ENCODE measurements at places on chromosomes 3 and 15.

DNA sequence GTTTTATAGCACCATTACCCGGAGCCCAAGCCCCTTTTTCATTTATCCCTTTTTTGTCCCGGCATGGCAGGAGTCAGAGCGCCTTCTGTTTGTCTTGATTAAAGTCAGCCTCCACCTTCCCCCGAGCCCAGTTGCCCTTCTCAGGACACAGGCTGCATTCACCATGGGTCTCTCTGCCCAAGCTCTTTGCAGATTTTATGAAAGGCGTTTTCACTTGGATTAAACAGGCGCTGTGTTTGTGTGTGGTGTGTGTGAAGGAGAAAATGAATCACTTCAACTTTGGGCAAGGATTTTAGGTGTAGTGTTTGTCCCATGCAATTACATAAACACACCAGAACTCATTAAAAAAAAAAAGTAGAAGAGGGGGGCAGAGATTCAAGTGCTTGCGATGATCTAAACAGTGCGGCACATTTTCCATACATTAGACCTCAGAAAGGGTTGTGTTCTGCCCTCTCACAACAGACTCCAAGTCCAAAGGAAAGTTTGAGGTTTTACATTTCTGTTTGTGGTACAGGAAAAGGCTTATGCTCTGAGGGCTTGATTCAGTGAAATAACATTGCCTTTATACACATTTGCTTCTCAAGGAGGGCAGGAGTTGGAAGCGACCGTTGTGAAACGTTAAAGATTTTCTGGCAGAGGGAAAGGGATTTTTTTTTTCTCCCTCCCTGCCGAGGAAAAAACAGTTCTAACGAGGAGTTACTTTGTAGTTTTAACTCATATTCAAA, 14.5 kb upstream of the IL16 start:
- DNase-seq, result no peak

- peak; percentile 88 for DNase-seq
Observed at GRCh38 chr3:71247221-71247957, 336.1 kb downstream of the FOXP1 start.

- no peak for DNase-seq
Observed at GRCh38 chr3:55296030-55296429, 191.1 kb downstream of the WNT5A start.

DNA sequence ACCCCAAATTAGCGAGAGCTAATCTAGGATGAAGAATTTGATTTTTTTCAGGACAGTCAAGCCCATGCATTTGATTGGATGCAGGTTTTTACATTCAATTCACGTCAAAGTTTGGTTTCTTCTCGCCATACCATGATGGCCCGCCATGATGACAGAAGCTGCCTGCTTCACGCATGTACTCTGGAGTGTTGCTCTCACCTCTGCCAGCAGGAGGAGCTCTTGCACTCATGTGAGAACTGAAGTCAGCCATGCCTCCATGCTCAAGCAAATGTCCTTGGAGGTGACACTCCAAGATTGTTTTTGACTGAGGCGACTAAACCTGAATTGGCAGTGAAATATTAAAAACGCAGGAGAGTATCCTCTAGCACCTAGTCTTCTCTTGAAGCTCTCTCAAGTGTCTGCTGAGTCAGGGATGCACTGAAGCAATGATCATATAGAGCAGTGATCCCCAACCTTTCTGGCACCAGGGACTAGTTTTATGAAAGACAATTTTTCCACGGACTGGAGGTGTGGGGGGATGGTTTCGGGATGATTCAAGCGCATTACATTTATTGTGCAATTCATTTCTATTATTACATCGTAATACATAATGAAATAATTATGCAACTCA, 120.9 kb downstream of the SAMMSON start:
- DNase-seq, result peak; percentile 51

GRCh38 chr3:79773291-79773690, 5.5 kb upstream of the ROBO1 start:
- DNase-seq, result no peak

DNA sequence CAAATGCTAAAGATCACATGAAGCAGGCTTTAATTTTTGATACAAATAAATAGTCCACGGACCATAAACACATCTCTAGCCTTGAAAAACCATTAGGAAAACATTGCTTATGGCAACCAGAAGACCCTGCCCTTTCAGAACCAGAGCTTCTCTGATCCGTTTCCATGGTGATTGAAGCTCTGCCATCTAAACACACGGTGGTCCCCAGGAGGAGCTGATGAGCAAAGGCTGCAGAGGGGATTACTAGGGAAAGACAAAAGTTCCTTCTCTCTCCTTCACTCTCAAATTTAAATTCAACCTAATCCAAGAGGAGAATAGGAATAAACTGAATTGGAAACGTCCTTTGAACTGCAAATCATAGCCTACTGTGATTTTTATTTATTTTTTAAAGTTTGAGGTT, 122.0 kb upstream of the ATP10A start:
- DNase-seq, result no peak

GRCh38 chr3:194272861-194273742, 78.0 kb downstream of the CPN2 start:
- DNase-seq, result peak; percentile 17

DNA sequence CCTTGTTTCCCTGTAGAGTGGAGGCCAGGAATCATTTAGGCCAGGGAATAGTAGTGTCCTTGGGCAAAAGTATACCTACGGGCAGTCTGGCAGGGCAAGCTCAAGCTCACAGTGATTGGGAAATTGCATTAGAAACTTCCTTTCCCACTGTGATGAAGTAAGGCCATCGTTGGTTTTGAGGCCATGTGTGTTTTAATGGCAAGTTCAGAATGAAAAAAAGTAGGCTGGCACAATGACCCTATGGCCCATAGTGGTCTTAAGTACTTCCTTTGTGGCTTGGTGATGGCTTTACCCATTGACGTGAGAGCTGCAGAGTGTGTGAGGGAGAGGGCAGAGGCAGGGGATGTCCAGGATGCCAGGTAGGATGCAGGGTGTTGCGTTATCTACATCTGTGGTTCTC, 28.8 kb downstream of the LIMD1 start:
- DNase-seq, result no peak

DNA sequence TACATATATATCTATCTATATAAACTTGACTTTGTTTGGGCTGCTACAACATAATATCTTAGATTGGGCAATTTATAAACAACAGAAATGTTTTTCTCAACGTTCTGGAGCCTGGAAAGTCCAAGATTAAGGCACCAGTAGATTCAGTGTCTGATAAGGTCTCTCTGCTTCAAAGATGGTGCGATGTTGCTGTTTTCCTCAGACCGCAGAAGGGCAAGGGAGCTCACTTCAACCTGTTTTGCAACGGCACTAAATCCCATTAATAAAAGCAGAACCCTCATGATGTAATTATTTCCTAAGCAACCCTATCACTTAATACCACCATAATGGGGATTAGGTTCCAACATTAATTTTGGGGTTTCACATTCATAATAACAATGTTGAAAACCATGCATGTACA, 1134.8 kb downstream of the NSUN3 start:
- DNase-seq, result no peak

GRCh38 chr15:85125056-85125661, 143.5 kb downstream of the PDE8A start:
- no peak for DNase-seq

DNA sequence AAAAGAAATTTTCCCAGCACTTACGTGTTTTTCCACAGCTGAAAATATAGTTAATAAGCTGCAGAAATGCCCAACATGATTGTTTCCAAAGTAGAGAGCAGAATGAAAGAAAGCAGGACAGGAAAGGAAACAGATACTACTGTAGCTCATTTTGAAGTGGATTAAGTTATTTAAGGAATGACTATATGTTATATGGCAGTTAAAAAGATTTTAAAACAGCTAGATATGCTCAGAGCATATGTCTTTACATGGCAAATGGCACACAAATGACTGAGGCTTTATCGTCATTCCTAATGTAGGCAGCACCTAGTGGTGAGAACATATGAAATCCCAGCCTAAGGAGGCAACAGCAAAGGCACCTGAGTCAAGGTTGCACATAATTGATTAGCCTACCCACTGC, 106.6 kb upstream of the SEMA6D start:
- peak; percentile 53 for DNase-seq

GRCh38 chr15:45087513-45087912, 26.5 kb downstream of the DUOX2 start:
- no peak for DNase-seq

DNA sequence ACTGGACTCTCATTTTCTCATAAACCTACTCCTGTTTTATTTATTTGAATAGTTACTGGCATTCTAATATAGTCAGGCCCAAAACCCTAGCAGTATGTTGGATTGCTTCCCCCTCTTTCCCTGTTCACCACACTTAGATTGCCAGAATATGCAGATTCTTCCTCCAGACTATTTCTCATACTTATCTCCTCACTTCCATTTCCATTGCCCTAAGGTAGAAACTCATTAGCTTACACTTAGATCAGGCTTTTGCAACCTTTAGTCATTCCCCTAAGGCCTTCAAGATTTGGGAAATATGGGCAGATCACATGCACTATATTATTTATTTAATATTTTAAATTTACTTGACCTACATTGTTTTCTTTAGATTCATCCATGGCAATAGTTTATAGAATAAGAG, 98.9 kb downstream of the MEIS2 start:
- DNase-seq, result no peak

- no peak for DNase-seq
Observed at GRCh38 chr15:56667517-56667916, 65.8 kb downstream of the ZNF280D start.

- no peak for DNase-seq
Observed at GRCh38 chr3:124619887-124620599, 110.2 kb upstream of the UMPS start.

DNA sequence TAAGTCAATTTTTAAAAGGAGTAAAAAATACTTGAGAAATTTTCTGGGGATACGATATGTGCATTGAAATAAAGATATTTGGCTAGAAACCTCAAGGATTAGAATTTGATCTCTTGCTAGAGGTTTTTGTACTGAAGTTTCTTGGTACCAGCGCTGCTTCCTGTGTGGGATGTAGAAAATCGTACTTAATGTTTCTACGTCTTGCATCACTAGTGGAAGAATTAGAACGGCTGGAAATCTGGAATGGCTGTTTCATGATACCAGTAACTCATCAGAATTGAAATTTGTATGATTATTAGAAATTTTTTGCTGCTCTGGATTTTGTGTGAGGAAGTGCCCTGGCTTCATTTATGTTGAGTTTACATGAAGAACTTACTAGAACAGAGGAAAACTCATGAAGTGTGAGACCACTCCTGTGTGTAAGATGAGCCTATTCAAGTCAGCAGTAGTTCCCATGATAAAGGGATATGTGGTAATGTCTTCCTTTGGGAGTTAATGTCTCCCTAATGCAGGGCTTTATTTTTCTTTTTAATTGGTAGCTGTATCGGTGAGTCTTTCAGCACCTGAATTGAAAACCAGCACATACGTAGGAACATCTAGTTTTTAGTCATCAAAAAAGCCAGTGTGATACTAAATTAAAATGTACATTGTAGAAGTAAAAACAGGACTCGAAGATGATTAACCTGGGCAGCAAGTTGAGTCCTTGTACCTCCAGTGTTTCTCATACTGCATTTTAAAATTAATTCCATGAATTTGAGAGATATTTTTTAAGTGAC, 3.2 kb downstream of the KBTBD8 start:
- no peak for DNase-seq

Data from NCI-H69 (cell line).